ENCODE measurements at places on chromosomes 16 and 17.

DNA sequence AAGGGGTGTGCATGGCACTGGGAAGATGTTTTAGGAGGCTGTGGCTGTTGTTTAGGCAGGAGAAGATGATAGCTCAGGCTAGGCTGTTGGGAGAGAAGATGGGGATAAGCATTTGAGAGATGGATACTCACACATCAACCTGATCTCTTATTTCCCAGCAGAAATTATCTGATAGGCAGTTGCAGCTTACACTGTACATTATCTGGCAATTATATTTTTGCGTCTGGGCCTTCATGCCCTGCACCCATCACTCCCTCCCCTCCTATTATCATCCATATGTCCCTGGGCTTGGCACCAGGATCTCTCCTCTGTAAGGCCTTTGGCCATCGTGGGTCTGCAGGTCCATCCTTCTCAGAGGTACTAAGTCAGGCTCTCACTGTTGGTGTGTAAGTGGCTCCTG lies 401.0 kb upstream of the EEF2KMT start:
- DNase-seq: no peak

DNA sequence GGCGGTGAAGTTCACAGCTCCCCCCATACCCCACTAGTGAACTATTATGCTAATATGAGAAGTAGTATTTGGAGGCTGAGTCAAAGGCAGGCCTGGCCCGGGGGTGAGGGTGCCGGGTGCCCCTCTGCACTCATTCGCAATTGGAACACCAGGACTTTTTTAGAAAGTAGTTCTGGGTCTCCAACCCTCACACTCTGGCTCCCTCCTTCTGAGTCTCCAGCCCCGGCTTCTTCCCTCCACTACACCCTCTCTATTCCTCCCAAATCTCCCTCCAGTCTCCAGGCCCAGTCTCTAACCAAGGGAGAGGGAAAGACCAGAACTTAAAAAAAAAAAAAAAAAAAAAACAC lies 11.3 kb upstream of the HOXB2 start:
- no peak for DNase-seq

DNA sequence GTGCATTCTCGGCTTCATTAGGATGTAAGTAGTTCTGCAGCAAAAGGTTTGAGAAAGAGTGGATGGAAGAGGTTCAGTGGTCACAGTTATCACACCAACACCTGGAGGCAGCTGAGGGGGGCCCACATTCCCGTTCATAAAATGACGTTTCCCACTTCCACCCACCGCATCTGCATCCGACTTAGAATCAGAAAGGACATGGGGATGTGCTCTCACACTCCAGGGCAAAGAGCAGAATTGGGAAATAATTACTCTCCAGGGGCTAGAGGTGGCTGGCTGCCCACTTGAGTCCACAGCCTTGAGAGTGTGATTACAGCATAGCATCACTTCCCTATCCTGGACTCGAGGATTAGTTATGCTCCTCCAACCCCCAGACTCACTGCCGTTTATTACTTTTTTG lies 122.0 kb downstream of the CPPED1 start:
- DNase-seq: no peak

DNA sequence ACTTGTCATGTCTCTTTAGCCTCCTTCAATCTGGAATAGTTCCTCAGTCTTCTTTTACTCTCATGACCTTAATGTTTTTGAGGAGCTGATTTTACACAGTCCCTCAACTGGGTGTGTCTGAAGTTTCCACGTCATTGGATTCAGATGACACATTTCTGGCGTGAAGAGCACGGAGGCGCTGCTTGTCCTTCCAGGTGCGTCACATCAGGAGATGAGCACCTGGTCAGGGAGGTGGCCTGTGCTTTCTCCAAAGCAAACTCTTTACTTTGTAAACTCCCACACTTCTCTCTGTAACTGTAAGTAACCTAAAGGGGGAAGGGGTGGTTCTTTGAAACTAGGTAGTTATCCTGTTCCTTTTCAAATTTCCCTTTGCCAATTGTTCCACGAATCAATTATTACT lies 52.5 kb upstream of the MNT start:
- no peak for DNase-seq

All from amniotic epithelial cell (primary cell).